ENCODE measurements at places on chromosomes 3 and 15.

DNA sequence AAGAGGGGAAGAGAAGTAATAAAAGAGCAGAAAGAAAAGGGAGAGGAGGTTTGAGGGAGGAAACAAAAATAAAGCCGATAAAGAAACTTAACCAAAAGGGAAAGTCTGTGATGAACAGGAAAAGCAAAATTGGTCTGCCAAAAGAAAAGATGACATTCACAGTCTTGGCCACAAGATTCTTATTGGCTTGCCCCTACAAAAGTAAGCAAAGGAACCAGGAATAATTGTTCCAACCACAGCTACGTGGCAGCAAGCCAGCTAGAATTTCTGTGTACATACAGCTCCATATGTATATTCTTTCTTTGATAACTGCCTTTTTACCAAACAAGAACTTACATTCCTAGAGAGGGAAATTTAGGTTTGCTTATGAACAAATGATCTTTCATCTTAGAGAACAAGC is 79.6 kb downstream of the MLH1 start:
- no peak for DNase-seq

- no peak for DNase-seq
Measured at GRCh38 chr3:64939747-64940450, 252.1 kb upstream of the ADAMTS9 start.

- peak; percentile 53 for DNase-seq
Measured at GRCh38 chr3:45593708-45594601, 596 bp upstream of the LIMD1 start.

DNA sequence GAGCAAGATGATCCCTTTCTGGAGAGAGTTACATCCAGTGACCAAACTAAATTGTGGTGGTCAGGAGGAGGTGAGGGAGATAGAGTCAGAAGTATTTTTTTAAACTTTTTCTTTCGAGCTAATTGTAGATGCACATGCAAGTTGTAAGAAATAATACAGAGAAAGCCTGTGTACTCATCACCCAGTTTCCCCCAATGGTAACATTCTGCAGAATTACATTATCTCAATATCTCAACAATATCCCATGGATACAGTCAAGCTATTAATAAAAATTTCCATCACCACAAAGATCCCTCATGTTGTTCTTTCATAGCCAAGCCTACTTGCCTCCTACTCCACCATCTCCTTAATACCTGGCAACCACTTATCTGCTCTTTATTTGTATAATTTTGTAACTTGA is 3.3 kb upstream of the TMEM45A start:
- no peak for DNase-seq

DNA sequence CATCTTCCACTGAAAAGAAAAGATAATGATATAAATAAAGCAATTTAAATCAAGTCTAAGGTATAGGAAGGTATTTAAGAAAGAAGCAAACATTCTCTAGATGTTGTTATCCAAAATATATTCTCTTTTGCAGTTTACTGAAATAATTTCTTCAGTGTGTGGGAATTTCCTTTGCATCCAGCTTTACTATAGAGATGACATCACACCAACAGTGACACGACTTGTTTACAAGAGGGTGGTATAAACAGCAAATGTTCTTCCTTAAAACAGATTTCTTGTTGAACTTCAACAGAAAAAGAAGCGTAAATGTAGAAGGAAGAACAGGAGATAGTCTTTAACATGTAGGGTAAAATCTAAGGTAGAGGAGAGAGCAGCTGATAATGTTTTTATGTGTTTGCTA is 202.5 kb downstream of the ROBO2 start:
- DNase-seq = no peak

- DNase-seq = no peak
Measured at GRCh38 chr15:88049506-88049905, 207.0 kb downstream of the NTRK3 start.

DNA sequence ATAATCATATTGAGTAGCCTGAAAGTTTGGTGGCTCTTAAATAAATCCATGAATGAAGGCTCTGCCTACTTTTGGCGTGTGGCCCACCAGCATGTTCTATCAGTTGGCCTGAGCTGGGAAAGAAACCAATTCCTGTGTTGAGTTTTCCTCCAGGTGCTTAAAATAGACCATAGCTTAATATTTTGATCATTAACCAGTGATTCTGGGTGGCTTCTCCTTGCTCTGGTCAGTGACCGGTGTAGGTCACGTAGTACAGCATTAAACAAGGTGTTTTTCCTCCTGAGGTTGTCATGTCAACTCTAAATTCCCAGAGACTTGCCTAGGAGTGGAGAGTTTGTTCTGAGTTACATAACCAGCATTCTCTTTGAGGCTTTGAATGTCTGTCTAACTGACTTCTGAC is 1.3 kb downstream of the HHLA2 start:
- DNase-seq = no peak

GRCh38 chr15:62464705-62465104 is 299.6 kb upstream of the C2CD4B start:
- no peak for DNase-seq

DNA sequence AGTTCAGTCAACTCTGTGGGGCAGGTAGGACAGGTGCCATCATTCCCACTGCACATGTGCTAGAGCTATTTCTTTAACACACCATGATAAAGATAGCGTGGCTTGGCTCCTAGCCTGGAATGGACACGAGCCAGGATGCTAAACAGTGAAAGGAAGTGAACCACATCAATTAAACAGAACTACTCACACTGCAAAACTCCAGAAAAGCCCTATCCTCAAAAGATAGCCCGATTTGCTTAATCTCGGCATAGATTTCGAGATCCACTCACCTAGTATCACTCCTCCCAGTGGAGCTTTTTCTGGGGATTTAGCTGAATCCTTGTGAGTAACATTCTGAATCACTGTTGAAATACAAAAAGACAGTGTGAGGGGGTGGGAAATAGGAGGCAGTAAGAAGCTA is 118.0 kb downstream of the ABI3BP start:
- no peak for DNase-seq

GRCh38 chr3:183116025-183116614 is 16.8 kb upstream of the MCCC1 start:
- DNase-seq = peak; percentile 36

DNA sequence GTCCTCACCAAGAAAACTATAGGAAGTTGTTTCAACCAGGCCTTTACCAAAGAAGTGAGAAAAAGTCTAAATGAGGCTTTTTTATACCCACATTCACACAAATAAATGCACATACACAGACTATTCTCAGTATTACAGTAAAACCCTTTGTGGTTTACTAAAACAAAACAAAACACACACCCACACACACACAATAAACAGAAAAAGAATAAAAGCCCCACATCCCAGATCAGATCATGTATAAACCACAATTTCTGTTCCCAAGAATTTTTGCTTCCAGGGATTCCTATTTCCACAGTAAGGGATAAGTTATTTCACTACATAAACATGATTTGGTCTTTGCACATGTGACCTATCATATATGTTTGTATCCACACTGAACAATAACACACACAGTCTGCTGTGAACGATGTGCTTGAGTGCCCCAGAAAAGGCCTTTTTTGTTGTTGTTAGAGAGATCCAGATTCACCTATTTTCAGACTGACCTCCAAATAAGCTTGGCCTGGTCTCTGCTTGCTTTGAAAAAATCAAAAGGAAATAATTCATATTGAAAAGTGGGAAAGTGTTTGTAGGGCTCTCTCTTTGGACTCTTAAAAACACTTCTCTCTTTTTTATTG is 283.4 kb upstream of the ATP11B start:
- no peak for DNase-seq

GRCh38 chr3:73616056-73616455 is 8.7 kb downstream of the PDZRN3 start:
- DNase-seq = no peak

GRCh38 chr15:57849317-57849716 is 142.8 kb downstream of the POLR2M start:
- no peak for DNase-seq

DNA sequence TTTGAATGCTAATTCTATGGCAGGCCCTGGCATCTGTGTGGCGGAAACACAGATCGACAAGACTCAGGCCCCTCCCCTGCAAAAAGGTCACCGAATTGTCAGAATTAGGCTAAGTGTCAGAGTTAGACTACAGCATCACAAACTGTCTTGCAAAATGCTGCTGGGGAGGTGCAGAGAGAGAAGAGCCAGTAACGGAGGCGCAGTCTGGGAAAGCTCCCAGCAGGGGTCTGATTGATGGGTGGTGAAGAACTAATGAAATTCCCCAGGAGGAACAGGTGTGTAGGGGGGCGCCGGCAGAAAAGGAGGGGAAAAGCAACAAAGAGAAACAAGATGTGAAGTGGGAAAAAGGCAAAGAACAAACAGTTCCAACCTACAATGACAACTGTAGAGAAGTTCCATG is 72.7 kb upstream of the TAMM41 start:
- DNase-seq = no peak

- DNase-seq = no peak
Measured at GRCh38 chr15:51724199-51724598, 13.3 kb downstream of the LYSMD2 start.

DNA sequence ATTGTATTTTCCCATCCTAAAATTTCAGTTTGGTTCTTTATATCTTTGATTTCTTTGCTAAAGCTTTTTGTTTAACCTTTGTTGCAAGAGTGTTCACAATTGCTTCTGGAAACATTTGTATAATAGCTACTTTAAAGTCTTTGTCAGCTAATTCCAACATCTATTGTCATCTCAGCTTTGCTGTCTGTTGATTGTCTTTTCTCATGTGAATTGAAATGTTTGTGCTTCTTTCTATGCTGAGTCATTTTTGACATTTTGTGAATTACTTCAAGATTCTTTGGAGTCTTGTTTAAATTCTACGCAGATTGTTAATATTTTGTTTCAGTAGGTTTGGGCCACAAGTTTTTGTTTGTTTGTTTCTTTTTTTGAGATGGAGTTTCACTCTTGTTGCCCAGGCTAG is 73.2 kb downstream of the SUCNR1 start:
- DNase-seq = no peak

DNA sequence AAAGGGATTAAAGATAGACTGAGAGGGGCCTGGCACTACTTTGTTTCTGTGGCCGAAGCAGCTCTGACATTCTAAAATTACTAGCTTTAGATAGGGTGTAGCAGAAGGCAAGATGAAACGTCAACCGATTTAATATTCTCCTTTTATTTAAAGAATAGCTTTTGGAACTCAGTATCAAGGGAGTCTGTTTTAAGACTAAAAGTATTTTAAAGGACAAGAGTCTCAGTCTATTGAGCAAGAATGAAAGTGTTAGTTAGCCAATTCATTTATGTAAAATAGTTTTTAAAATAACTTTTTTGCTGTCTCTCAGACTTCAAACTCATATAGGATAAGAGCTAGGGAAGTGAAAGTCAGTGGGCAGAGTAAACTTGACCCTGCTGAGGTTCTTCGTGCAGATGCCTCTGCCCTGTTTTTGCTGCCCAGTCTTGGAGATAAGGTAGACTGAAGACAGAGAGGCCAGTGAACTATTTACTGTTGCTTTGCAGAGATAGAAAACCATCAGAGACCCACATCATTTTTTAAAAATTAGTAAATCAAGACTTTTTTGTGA is 1090.9 kb downstream of the ROBO2 start:
- DNase-seq = no peak

- no peak for DNase-seq
Measured at GRCh38 chr3:50574444-50574831, 5.1 kb downstream of the HEMK1 start.

DNA sequence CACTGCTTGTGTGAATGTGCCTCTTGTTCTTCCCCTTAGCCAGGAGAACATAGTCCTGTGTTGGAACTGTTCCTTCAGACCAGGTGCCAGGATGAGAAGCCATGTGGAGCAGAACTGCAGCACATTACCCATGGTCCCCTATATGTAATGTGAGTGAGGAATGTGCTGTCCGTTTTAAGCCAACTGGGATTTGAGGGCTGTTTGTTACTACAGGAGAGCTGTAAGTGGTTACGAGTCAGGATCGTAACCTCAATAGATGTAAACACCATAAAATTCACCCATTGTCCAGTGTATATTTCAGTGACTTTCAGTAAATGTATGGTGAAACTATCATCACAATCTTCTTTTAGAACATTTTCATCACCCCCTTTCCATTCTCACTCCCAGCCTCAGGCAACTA is 10.1 kb upstream of the SCAP start:
- no peak for DNase-seq

DNA sequence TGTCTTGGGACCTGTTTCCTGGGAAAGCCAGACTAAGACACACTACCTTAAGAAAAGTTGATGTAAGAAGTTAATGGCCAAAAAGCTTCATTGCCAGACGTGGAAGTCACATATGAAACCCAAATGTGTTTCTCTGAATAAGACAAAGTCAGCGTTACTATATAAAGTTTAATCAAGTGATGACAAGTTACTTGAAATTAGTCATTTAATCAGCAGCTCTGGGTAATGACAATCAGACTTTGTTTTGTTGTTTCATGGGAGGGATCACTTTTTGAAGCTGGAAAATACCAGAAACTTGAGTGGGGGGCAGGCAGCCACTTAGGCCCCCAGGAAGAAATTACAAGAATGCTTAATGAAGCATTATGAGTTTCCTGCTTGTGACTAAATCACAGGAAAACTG is 218.6 kb downstream of the PTPRG start:
- no peak for DNase-seq

DNA sequence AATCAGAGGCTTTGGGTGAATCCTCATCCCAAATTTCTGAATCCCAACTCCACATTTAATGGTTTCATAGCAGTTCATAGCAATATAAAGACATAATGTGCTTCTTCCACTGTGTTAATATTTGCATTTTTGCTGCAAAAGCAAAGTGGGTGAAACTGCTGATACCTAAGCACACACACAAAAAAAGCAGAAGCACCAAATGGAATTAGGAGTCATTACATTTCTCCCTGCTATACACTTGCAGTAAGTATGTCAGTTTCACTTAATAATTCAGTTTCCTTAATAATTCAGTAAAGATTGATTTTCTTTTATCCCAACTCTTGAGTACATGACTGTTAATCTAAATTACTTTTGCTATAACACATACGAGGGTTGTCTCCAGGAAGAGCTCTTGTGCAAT is 48.9 kb upstream of the ALCAM start:
- no peak for DNase-seq

GRCh38 chr3:190532731-190533203 is 18.9 kb downstream of the IL1RAP start:
- no peak for DNase-seq

- DNase-seq = no peak
Measured at GRCh38 chr15:74829991-74830390, 3.6 kb downstream of the CPLX3 start.

GRCh38 chr3:132519914-132520313 is 77.2 kb upstream of the ACKR4 start:
- DNase-seq = no peak

DNA sequence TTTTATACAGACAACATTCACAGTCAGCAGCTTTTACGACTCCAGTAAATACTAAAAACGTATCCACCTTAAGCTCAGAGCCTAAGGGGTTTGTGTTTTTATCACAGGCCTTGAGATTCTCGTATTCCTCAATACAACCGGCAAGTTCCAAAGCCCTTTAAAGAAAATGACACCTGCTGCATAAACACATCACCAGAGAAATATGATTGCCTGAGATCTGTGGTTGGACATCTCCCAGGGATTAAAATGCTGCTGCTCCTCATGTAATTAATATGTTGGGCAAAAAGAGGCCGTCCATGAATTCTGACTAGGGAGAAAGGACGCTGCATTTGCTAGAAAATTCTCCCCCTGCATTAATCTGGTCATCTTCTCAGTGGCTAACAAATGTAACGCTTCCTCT is 544.8 kb downstream of the MAGI1 start:
- DNase-seq = no peak

- no peak for DNase-seq
Measured at GRCh38 chr3:119184796-119185570, 11.6 kb downstream of the UPK1B start.

GRCh38 chr3:9769426-9770275 is at the start of gene CAMK1:
CAMK1 (minus strand) TSS chr3:9769947; CDS start chr3:9767749, 2,198 bp downstream.
- peak; percentile 51 for DNase-seq

GRCh38 chr3:174438501-174439145 is 420.5 kb upstream of the NAALADL2 start:
- no peak for DNase-seq
